ENCODE measurements at places on chromosomes 2 and 18. TPM values are rescaled to one million over a fixed set of nuclear protein-coding genes. Genes with fewer than 3 reads are reported as not detected.
A peak's percentile ranks its signal among the peaks of the same experiment; 100 is the strongest.

- DNase-seq: no peak
Observed at GRCh38 chr18:38322206-38322605, 756.6 kb upstream of the CELF4 start.

GRCh38 chr2:53630026-53630606 is 137.5 kb upstream of the CHAC2 start:
- DNase-seq: no peak

DNA sequence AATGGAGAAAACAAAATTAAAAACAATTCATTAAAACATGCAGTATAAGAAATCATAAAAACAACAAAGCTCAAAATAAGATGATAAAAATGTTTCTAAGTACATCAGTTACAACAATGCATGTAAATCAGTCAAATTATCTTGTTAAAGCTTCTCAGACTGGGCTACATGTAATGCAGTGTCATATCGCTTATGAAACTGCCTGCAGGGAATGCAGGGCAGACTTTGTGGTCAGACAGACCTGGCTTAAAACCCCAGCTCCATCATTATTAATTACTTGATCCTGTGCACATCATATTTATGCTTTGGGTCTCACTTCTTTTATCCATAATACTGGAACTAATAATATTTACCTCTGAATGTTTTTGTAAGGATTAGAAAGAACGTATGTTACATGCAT is 74.6 kb downstream of the PID1 start:
- no peak for DNase-seq

DNA sequence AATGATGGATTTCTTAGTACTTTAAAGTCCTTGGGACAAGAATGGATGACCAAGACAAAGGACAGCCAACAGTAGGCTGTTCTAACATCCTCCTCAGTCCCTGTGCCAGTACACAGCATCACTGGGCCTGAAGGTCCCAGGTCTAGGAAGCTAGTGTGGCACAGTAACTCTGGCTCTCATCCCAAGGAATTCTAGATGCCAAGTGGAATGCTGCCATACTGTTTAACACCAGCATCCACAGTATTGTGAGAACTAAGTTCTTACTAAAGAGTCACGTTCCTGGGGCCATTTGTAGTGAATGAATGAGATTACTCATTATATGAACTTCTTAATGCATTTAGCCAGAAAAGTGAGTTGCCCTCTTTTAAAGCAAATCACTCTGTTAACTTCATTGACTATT is 68.2 kb upstream of the LYPD1 start:
- DNase-seq: no peak

- no peak for DNase-seq
Observed at GRCh38 chr2:71528749-71529148, 75.4 kb downstream of the DYSF start.

GRCh38 chr2:54758951-54759350 is 35.5 kb downstream of the EML6 start:
- DNase-seq: no peak

GRCh38 chr2:19114754-19115231 is 243.6 kb downstream of the OSR1 start:
- no peak for DNase-seq

GRCh38 chr2:77552956-77553355 is 30.8 kb upstream of the LRRTM4 start:
- no peak for DNase-seq

GRCh38 chr2:239528146-239528545 is 127.3 kb upstream of the HDAC4 start:
- no peak for DNase-seq

DNA sequence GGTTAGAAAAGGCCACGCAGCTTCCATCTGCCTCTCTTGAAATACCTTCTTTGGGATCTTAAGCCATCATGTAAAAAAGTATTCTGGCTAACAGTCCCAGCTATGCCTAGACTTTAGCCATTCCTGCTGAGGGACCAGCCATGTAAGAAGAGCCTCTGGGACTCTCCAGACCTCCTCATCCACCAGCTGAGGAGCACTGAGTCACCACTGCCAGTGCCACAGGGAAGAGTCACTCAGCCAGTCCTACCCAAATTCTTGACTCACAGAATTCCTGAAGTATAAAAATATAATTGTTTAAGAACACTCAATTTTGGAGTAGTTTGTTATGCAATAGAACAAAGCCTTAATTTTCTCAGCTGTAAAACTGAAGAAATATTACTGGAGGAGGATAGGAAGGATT is 436.7 kb downstream of the ZEB2 start:
- DNase-seq: no peak

GRCh38 chr2:238875471-238876231 is 27.8 kb downstream of the TWIST2 start:
- DNase-seq: no peak

DNA sequence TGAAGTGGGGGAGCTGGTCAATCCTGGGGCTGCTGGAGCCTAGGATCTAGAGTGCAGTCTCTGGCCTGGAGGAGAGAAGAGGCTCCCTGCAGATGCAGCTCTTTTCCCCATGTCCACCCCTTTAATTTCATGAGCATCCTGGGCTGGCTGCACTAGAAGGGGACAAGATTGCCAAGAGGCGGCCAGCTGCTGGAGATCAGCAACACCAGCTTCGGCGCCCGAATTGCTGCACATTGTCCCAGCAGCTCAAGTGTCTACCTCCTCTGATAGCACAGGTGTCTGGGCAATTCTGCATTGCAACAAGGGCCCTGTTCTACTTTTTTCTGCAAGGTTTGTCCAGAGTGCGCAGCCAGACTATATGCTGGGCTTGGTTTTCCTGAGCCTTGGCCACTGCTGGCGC is 125.7 kb downstream of the AGAP1 start:
- no peak for DNase-seq

DNA sequence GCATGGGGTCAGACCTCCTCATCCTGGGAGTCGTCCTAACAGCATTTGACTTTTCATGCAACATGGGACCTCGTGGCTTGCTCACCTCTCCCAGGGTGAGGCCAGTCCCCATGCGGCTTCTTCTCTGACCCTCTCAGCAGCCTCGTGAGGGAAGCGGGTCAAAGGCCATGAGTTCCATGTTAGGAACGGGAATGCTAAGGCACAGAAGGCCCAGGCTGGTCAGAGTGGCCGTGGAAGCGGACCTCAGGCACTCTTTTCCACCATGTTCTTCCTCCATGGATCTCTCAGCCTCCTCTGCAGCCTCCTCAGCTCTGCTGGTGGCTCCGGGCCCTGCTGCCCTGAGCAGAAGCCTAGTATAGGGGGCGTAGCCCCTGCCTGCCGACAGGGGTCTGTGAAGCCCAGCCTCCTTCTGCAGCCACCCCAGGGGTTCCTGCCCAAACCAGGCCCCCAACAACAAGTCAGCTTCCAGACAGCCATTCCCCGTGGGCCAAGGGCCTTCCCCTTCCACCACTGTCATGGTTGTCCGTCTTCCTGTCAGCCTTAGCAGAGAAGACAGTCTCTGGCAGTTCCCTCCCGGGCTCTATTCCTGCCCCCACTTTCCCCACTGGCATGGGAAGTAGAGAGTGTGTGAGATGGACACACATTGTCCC is 60.0 kb upstream of the OTOF start:
- no peak for DNase-seq

DNA sequence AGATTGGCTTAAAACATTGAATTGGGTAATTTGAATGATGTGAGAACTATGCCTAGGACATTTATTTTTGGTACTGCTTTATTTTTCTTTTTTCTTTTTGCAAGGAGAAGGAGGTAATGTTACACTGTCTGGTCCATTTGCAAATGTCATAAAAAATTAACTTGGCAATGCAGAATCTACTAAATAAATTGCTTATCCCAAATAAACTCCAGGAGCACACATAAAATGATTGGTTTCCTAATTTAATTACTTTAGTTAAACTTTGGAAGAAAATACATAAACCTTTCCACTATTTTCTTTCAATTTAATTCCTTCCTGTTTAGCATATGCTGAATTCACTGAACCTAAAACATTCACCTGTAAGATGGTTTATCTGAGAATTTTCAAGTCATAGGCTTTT is 238.4 kb upstream of the ETAA1 start:
- DNase-seq: no peak

DNA sequence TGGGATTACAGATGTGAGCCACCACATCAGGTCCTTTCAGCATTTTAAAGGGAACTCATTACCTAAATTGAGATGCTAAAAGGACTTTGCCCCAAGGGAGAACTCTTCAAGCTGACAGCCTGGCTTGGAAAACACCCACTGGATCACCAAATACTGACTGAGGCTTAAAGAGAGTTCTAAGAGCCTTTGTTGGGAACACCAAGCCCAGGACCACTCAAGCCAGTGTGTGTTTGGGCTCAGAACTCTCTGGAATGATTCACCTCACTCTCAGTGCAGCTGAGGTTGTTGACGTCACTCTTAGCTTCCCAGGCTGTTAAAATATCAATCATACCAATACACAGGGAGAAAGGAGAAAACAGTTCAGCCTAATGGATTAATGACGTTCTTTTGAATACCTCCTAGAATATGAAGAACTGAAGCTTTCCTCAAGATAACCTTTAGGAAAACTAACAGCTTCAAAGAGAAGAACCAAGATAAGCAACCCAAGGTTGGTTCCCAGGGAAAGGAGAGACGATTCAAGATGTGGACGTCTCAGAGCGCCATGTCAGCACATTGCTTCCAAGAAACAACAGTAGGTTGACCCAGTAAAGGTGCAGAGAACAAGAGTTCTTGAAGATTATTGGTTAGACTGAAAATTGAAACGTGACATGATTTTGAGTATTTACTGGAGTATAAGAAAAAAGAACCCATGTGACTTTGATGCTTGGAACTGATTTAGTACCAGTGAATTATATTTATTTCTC is 48.0 kb upstream of the MGAT4A start:
- no peak for DNase-seq

- DNase-seq: no peak
Observed at GRCh38 chr18:39761273-39761672, 2193.8 kb upstream of the PIK3C3 start.

DNA sequence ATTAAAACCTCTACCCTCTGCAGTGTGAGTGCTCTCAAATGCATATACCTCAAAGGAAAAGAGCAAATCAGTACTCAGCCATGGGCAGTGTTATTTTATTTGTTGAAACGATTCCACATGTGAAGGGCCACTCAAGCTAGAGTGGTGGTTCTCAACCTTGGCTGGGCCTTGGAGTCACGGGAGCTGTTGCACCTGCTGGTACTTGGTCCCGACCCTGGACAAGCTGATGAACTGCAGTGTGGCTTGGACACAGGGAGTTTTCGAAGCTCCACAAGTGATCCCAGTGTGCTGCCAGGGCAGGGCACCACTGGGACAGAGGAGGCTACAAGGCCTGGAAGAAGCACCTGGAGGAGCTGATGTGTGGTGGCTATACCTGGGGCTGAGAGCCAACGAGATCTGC is 19.7 kb downstream of the GNLY start:
- DNase-seq: no peak

DNA sequence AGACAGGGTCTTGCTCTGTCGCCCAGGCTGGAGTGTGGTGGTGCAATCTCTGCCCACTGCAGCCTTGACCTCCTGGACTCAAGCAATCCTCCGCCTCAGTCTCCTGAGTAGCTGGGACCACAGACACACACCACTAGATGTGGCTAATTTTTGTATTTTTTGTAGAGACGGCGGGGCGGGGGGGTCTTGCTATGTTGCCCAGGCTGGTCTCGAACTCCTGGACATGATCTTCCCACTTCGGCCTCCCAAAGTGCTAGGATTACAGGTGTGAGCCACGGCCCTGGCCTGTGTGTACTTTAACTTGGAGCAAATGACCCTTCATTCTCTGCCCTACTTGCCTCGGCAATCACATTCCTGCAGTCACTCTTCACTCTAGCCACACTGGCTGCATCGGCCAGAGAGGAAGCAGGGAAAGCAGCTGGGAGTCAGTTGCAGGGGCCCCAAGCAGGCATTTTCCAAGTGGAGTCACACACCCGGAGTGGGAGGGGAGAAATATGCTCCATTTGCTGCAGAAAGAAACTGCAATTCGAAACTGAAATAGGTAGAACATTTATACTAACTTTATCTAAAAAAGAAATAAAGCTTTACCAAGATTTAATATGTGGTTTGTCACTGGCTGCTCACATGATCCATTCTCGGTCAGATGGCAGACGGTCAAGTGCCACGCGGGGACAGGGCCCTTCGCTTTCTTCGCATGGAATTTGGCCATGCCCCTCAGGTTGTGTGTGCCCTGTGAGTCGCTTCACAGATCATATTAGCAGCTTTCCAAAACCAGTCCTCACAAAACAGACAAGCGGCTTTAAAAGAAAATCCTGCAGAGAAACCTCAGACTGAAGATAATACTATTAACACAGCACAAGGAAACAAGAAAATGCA is 37.1 kb downstream of the FAM161A start:
- DNase-seq: no peak

GRCh38 chr2:56185582-56186046 is 1.8 kb downstream of the CCDC85A start:
- DNase-seq: peak; percentile 12

GRCh38 chr18:73696698-73697097 is 450.9 kb downstream of the FBXO15 start:
- peak; percentile 7 for DNase-seq

- DNase-seq: no peak
Observed at GRCh38 chr2:188773075-188773474, 201.1 kb upstream of the COL3A1 start.

DNA sequence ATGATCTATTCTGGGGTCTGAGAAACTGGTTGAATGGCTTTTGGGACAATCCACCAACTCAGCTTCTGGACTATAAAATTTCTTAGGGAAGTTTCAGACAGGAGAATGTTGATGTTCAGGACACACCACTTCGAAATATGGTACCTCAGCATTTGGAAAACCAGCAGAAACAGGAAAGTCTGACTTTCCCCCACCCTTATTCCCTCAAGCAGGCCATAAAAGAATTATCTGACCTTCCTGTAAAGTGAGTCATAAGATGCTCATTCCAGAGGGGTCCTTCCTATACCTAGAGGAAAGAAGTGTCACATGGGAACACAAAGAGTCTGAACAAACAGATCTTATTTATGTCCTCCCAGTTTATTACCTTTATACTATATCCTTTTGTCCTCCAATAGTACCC is 415.0 kb downstream of the CPS1 start:
- DNase-seq: no peak

DNA sequence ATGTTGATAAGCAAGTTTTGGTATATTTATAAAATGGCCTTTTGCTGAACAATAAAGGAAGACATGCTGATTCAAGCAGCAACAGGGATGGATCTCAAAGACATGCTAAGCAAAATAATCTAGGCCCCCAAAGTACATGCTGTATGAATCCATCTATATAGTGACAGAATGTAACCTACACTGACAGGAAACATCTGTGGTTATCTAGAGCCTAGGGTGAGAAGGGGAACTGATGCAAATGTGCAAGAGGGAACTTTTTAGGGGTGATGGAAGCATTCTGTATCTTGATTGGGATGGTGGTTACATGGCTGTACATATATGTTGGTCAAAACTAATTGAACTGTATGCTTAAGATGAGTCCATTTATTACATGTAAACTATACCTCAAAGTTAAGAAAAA is 24.2 kb downstream of the CNRIP1 start:
- DNase-seq: no peak

- DNase-seq: no peak
Observed at GRCh38 chr2:109341355-109342255, 212.6 kb downstream of the SH3RF3 start.

- no peak for DNase-seq
Observed at GRCh38 chr2:156489750-156490465, 53.7 kb downstream of the GPD2 start.

MDH1 gene
- 383 TPM for polyA plus RNA-seq

TEX44 gene
- polyA plus RNA-seq: not detected

ABCG5 gene
- polyA plus RNA-seq: 0.05 TPM

POTEJ gene
- polyA plus RNA-seq: not detected

DES gene
- polyA plus RNA-seq: 5,935 TPM

TUBA3E gene
- polyA plus RNA-seq: not detected

ALPG gene
- polyA plus RNA-seq: not detected

FOXD4L1 gene
- 2.4 TPM for polyA plus RNA-seq

NR4A2 gene
- polyA plus RNA-seq: 1.3 TPM

C2orf72 gene
- polyA plus RNA-seq: 0.53 TPM

PNKD gene
- 39.8 TPM for polyA plus RNA-seq

Data from muscle of arm (tissue), 14 donors.